ENCODE measurements at places on chromosomes 16 and 17.

DNA sequence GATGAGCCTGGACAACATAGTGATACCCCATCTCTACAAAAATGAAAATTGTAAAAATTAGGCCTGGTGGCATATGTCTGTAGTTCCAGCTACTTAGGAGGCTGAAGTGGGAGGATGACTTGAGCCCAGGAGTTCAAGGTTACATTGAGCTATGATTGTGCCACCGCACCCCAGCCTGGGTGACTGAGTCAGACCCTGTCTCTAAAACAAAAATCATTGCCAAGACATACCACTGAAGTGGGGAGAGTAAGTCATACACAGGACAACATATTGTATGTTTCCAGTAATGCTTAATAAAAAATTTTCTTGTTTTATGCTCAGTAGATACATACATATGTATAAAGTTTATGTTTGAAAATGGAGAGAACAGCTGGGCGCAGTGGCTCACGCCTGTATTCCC, 39.2 kb downstream of the NDE1 start:
- DNase-seq: no peak

DNA sequence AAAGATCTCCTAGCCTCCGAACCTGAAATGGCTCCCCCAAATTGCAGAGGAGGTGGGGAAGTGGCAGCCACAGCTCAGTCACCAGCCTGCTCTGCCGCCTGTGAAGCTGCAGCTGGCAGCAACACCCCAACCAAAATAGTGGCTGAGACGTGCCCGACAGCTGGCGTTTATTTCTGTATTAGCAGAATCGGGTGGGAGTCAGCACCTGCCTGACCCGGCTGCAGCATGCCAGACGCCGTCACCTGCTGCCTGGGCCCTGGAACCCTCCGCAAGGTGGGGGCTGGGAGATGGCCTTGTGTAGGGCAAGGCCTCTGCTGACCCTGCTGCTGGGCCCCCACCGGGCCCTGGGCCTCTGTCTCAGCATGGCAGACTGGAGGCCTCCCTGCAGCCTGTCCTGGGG, 17.5 kb upstream of the PABPN1L start:
- no peak for DNase-seq

DNA sequence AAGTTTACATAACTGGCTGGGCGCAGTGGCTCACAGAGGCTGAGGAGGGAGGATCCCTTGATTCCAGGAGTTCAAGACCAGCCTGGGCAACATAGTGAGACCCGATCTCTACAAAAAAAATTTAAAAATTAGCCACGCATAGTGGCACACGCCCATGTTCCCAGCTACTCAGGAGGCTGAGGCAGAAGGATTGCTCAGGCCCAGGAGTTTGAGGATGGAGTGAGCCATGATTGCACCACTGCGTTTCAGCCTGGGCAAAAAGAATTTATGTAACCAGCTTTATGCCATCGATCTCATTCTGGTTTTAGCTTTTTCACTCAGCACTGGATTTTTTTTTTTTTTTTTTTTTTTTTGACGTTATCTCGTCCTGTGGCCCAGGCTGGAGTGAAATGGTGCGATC, 9.1 kb upstream of the CD300E start:
- no peak for DNase-seq

- DNase-seq: peak; percentile 39
These were observed 68.2 kb downstream of the MYO18A start for GRCh38 chr17:29111816-29112499.

DNA sequence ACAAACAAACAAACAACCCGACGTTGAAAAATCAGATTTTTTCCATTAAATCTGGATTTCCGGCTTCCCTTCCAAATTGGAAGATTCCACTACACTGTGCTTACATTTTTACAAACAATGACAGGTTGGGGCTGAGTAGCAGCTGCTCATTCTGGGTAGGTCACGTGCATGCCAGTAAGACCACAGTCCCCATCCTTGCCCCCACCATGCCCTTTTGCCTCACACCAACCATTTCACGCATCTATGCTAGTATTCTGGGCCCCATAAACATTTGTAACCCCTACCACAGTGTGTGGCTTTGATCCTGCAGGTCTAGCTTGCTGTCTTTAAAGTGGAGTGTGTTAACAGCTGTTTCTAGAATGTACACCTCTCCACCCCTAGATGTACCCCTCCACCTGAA, 366.1 kb downstream of the XYLT1 start:
- DNase-seq: no peak

DNA sequence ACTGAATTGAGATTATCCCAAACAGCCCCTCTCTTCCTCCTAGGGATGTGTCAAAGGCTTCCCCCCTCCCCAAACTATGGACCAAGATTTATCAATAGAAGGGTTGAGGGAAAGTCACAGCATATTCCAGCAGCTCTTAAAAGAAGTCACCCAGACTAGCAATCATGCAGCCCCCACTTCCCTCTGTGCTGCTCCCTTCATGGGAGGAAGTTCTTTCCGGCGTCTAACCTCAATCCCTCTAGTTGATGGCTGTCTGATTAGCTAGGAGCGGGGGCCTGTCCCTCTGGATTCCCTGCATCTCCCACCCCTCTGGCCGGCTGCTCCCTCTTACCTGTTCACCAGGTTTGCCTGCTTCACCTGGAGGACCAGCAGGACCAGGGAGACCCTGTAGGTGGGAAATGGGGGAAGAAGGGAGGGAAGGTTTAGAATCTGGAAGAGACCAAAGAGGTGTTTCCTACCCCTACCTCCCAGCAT, 9.2 kb downstream of the COL1A1 start:
- DNase-seq: no peak

DNA sequence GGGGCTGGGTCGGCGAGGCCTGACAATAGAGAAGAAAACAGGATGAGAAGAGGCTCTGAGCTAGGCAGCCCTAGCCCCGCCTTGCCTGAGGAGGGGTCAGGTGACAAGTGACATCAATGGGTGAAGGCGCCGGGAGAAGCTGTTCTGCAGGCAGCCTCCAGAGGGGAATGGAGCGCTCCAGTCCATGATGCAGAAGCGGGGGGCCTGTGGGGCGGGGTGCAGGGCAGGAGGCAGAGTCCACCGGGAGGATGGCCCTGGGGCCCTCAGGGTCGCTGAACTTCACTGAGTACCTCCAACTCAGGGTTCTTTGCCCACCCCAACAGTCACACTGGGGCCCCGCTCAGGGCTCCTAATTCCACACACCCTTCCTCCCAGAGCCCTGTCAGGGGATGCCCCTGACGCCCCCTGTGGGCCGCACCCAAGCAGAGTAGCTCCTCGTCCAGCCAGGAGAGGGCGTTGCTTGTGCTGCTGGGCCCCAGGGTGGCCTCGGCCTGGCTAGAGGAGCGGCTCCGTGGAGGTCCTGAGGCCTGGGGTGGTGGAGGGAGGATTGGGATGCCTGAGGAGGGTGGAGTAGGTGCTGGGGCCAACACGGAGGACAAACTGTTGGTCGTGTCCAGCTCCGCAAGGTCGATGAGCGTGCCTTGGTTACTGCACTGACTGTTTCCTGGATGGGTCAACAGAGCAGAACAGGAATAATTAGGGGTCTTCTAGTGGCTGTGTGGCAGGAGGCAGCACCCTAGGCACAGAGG, 20.8 kb downstream of the GGA3 start:
- peak; percentile 18 for DNase-seq

DNA sequence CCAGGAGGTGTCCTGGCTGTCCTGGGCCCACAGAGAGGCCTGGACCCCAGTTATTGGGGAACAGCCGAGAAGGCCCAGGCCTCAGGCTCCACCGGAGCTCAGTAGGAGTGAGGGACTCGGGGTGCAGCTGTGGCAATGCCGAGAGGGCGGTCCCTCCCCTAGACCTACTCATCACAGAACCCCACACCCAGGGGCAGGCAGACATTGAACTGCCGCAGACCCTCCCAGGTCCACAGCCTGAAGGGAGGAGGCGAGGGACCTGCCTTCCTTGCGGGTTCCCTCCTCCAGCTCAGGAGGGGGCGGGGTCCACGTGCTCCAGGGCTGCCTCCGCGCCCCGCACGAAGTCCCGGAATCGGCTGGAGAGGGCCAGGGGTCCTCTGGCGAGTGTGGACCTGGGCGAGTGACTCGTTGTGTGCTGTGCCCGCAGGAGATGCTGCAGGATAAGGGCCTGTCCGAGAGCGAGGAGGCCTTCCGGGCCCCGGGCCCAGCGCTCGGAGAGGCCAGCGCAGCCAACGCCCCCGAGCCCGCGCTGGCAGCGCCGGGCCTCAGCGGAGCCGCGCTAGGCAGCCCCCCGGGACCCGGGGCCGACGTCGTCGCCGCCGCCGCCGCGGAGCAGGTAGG, 3.9 kb downstream of the TBX4 start:
- DNase-seq: no peak

- no peak for DNase-seq
These were observed 12.8 kb downstream of the PIMREG start for GRCh38 chr17:6456914-6457687.

- no peak for DNase-seq
These were observed 219.0 kb downstream of the CPPED1 start for GRCh38 chr16:12584488-12585233.

GRCh38 chr17:68579194-68579927, 21.8 kb downstream of the FAM20A start:
- DNase-seq: no peak

DNA sequence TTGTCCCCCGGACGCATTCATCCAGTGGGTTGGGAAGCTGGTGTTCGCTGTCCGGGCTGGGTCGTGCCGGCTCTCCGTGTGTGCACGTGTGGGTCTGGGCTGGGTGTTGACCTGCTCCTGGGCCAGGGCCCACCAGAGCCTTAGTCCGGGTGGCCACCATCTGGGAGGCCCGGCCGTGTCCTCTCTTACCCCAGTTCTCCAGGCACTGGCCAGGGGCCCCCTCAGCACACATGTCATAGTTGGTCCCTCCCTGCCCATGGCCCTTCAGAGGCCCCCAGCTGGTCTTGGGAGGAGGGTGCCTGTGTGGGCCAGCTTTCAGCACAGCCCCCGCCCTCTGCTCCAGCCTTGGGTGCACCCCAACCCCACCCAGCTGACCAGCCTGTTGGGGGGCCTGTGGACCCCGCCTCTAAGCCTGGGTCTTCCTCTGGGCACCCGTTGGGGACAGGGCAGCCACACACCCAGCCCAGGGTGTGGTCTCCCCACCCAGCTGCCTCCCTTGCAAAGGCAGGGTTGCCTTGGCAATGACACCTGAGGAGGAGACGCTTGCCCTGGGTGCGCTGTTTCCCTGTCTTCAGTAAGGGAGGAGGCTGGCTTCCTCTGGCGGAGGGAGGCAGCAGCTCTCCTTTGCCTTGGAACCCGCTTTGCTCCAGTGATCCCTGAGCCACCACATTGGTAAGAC, 77.4 kb downstream of the JPH3 start:
- DNase-seq: no peak

DNA sequence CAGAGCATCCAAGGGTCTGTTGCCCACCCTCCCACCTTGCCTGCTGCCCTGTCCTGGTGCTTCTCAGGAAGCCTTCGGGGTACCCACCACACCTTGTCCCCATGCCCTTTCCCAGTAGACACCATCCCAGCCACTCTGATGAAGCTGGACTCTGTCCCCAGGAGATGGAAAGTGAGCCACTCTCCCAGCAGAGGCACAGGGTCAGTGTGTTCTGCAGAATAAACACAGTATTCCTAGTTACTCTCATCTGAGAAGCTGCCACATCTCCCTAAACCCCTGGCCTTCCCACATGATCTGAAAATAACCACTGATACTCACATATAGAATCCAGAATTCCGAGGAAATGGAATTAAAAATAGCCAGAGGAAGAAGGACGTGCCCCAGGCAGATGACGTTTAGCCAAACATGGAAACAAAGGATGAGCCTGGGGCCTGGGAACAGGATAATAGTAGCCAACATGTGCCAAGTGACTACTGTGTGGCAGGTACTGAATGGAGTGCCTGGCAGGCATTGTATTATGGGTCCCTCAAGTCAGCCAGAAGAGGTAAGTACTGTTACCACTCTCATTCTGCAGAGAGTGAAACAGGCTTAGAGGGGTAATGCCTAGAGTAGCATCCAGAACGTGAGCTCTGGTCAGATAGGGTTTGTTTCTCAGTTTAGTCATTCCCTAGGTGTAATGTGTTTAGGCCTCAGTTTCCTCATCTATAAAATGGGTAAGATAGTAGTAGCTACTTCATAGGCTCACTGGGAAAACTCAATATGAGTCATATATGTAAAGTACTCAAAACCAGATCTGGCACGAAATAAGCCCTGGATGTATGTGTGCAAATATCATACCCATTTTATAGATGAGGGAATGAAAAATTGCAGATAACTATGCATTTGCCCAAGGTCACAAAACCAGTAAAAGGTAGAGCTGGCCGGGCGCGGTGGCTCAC, 20.8 kb upstream of the PEMT start:
- DNase-seq: no peak

GRCh38 chr16:80997139-80997798, 9.4 kb downstream of the CMC2 start:
- no peak for DNase-seq

DNA sequence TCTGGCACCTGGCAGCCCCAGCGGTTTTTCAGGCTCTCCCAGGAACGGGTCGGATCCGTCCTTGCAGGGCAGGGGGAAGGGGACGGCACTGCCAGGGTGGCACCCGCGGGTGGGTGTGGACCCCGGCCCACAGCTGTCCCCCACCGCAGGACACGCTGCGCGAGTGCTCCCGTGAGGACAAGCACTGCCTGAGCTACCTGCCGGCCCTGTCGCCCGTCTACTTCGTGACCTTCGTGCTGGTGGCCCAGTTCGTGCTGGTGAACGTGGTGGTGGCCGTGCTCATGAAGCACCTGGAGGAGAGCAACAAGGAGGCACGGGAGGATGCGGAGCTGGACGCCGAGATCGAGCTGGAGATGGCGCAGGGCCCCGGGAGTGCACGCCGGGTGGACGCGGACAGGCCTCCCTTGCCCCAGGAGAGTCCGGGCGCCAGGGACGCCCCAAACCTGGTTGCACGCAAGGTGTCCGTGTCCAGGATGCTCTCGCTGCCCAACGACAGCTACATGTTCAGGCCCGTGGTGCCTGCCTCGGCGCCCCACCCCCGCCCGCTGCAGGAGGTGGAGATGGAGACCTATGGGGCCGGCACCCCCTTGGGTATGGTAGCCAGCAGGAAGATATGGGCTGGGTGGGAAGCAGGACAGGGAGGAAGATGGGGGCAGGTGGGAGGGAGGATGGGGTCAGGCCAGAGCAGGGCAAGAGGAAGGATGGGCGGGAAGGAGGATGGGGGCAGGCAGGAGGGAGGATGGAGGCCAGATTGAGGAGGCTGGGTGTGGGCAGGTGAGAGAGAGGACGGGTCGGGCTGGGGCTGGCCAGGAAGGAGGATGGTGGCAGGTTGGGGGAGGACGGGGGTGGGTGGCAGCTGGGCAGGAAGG, 6.8 kb downstream of the TPSG1 start:
- DNase-seq: no peak

GRCh38 chr17:17069849-17070248, 27.6 kb downstream of the MPRIP start:
- DNase-seq: no peak

GRCh38 chr16:46688101-46688653, 801 bp downstream of the VPS35 start:
- no peak for DNase-seq
